Skeletal muscle cell (primary cell): ENCODE measurements at places on chromosomes 12 and 14.
A peak's percentile ranks its signal among the peaks of the same experiment; 100 is the strongest.

DNA sequence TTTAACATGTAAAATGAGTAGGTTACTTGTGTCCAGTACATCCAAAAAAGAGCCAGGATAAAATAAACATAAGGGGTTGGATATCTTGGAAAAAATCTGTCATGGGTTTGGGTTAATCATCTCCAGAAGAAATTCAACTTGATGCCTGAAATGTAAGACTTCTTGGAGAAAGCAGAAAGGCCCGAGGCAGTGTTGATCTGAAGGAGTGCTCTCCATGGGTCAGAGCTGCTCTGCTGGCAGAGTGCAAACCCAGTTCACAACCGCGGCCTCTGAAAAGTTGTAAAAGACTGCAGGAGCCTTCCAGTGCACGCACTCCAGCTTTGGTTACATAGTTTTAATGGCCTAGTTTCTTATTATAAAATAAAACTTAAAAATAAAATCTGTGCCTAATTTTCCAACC, 97.3 kb upstream of the ALX1 start:
- no peak for DNase-seq

GRCh38 chr12:100324498-100324897, 32.4 kb upstream of the SLC17A8 start:
- no peak for DNase-seq

DNA sequence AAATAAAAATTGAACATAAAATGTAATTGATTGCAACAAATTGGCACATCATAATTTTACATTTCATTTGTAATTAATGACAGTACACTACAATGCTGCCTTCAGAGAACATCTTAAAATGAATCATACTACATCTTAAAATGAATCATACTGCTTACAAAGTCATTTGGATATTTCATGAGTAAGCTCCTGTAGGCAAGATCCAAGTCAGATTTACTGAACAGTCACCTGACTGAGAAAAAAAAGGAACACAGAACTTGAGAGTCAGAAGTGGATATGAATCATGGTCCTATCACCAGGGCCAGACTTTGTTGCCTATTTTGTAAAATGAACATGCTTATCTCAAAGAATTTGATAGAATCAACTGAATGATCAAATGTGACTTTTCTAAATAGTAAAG, 32.7 kb upstream of the FBLN5 start:
- peak; percentile 80 for DNase-seq

- no peak for DNase-seq
These were observed 41.6 kb downstream of the ITPR2 start for GRCh38 chr12:26791301-26791791.

DNA sequence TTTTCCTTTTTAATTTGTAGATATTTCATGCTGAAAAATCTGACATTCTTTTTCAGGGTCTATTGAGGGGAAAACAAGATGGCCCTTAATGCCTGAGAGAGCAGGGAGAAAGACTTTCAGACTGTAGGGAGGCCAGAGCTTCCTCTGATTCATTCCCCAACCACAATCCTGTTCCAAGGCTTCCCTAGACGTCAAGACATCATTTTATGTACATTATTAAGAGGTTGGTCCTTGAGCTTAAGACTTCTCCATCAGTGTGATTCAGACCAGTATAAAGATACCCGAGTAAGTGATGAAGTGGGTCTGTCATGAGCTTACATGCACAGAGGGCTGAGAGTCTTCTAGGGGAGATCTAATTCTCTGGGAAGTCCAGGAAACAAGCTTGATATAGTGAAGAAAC, 57.3 kb downstream of the AVPR1A start:
- no peak for DNase-seq

DNA sequence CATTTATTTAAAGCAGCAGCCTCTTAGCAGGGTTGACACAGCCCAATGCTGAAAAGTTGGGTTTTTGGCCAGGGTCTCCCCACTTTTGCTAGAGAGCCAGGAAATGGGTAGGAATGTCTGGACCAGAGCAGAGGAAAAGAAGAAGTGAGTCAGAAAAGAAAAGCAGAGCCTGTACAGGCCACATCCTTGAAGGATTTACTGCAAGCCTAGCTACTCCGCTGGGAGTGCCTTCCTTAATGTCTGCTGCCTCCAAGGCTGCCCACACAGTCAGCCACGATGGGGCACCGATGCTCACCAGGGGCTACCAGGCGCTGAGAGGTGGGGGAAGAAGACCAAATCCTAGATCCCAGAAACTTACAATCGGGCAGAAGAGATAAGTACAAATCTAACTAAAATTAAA, 139.2 kb downstream of the C12orf75 start:
- no peak for DNase-seq

DNA sequence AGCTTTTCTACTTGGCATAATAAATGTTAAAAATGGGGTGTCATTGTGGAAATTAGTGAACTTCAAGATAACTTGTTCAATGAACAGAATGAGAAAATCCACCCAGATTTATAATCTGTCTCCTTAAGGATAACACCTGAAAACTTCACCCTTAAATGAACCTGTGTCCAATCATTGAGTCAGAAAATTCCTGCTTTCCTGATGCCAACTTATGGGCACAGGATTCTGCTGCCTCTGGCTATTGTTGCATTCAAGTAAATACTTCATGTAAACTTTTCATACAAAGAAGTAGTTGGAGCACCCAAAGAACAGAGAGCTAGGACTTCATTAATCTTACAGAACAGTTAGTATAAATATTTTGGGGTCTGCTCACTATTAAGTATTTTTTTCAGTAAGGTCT, 98.9 kb upstream of the PLEKHA5 start:
- no peak for DNase-seq

GRCh38 chr12:16763901-16764300, 157.9 kb upstream of the LMO3 start:
- DNase-seq, result no peak

DNA sequence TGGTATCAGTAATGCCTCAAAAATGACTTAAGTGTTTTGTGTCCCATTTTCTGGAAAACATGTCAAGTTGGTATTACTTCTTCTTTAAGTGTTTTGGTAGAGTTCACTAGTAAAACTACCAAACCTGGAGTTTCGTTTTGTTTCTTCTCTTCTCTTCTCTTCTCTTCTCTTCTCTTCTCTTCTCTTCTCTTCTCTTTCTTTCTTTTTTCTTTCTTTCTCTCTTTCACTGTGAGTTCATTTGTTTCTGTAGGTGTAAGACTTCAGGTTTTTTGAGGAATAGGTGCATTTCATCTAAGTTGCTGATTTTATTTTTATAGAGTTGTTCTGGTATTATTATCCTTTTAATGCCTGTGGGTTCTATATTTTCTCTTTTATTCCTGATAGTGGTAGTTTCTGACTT, 21.9 kb downstream of the CNOT2 start:
- DNase-seq, result no peak

DNA sequence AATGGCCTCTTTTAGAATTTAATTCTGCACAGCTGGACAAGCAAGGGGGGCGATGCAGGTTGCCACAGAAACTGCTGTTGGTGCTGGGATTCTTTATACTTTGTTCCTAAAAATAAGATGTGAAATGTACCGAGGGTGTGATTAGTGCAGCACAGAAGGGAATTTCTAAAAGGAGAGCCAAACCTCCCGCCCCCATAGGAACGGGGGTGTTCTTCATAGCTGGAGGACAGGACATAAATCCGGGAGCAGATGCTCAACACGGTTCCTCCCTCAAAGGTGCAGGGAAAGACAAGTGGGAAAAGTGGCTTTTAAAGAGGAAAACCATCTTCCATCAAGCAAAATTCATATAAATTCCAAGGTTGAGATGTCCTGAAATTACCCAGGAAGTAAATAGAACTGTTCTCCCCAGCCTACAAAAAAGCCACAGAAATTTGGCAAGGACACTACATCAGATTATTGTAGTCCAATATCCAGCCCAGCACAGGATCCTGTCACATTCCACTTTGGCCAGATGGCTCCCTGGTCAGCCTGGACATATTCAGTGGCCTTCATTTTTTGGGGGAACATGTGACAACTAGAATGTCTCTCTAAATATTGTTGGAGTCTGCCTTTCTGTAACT, 51.4 kb upstream of the TMX1 start:
- no peak for DNase-seq

DNA sequence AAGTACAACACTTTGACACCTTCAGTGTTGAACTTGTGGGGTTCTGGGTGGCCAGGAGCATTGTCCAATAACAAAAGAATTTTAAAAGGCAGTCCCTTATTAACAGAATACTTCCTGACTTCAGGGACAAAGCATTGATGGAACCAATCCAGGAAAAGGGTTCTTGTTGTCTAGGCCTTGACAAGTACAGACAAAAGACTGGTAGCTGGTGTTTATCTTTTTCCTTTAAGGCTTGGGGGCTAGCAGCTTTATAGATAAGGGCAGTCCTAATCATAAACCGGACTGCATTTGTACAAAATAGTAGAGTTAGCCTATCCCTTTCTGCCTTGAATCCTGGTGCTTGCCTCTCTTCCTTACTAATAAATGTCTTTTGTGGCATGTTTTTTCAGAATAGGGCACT, 27.4 kb downstream of the FAM177A1 start:
- no peak for DNase-seq

GRCh38 chr14:92549859-92550230, 36.3 kb downstream of the RIN3 start:
- no peak for DNase-seq
